ENCODE measurements at places on chromosomes 3 and 15. TPM values are rescaled to one million over a fixed set of nuclear protein-coding genes. Genes with fewer than 3 reads are reported as not detected.

SOX2 gene
- total RNA-seq: not detected

FBXL22 gene
- 0.15 TPM for total RNA-seq

USP3 gene
- total RNA-seq: 27.1 TPM

KNG1 gene
- total RNA-seq: not detected

USP50 gene
- total RNA-seq: not detected

SPTSSB gene
- total RNA-seq: not detected

CDV3 gene
- total RNA-seq: 121 TPM

PEX11A gene
- total RNA-seq: 4.9 TPM

PLA2G4E gene
- not detected for total RNA-seq

GCSAM gene
- not detected for total RNA-seq

MUC13 gene
- total RNA-seq: not detected

TLR9 gene
- total RNA-seq: under 0.01 TPM

PLCH1 gene
- total RNA-seq: 0.30 TPM

GJD2 gene
- not detected for total RNA-seq

SPSB4 gene
- not detected for total RNA-seq

SLC15A2 gene
- total RNA-seq: 0.17 TPM

IGSF10 gene
- total RNA-seq: 0.15 TPM

IQCH gene
- 1.9 TPM for total RNA-seq

CHRD gene
- 0.30 TPM for total RNA-seq

RPL39L gene
- 63.9 TPM for total RNA-seq

ZNF619 gene
- 2.9 TPM for total RNA-seq

SLC22A14 gene
- not detected for total RNA-seq

SLCO2A1 gene
- 3.0 TPM for total RNA-seq

ZNF385D gene
- total RNA-seq: 1.3 TPM

AADAC gene
- total RNA-seq: not detected

TMEM62 gene
- total RNA-seq: 17.7 TPM

SUMF1 gene
- 49.2 TPM for total RNA-seq

A4GNT gene
- not detected for total RNA-seq

MYZAP gene
- total RNA-seq: 0.17 TPM

IL5RA gene
- total RNA-seq: not detected

ANKUB1 gene
- total RNA-seq: not detected

CCDC39 gene
- not detected for total RNA-seq

SFMBT1 gene
- 9.8 TPM for total RNA-seq

CLDN18 gene
- total RNA-seq: not detected

XCR1 gene
- total RNA-seq: not detected

SCN11A gene
- total RNA-seq: not detected

NTRK3 gene
- not detected for total RNA-seq

SLC49A4 gene
- total RNA-seq: 12.5 TPM

TMEM207 gene
- total RNA-seq: not detected

ZNF80 gene
- total RNA-seq: not detected

KLHL24 gene
- 16.1 TPM for total RNA-seq

CEMIP gene
- total RNA-seq: 2.7 TPM

MST1 gene
- total RNA-seq: 5.1 TPM

NFKBIZ gene
- total RNA-seq: 16.3 TPM

TGM4 gene
- 0.15 TPM for total RNA-seq

PARL gene
- total RNA-seq: 34.8 TPM

TTC23 gene
- 15.8 TPM for total RNA-seq

Data from bronchus fibroblast of lung (primary cell).